Inflammatory macrophage treated with lipopolysaccharide for 4 hours (primary cell): ENCODE measurements at places on chromosomes 7 and 10.

- no peak for DNase-seq
Observed at GRCh38 chr7:156360835-156361234, 279.7 kb upstream of the RNF32 start.

- DNase-seq, result no peak
Observed at GRCh38 chr10:112282086-112282485, 1.1 kb upstream of the TECTB start.

DNA sequence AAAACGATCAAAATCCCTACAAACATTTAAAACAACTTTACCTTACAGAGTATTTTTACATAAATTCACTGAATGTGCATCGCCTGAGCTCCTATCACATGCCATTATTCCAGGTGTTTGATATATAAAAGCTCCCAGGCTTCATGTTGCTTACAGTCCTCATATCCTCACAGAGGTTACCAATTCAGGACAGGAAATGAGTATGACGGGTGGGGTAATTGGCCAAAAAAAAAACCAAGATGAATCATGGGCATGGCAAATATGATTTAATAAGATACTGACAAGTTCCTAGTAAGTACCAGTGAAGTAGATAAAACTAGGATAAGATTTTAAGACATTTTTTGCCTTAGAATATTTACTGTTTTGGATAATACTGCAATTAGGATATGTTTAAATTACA is 135.8 kb downstream of the KMT2E start:
- DNase-seq, result peak; percentile 28

- peak; percentile 84 for DNase-seq
Observed at GRCh38 chr7:121081327-121081936, 92.9 kb downstream of the CPED1 start.

DNA sequence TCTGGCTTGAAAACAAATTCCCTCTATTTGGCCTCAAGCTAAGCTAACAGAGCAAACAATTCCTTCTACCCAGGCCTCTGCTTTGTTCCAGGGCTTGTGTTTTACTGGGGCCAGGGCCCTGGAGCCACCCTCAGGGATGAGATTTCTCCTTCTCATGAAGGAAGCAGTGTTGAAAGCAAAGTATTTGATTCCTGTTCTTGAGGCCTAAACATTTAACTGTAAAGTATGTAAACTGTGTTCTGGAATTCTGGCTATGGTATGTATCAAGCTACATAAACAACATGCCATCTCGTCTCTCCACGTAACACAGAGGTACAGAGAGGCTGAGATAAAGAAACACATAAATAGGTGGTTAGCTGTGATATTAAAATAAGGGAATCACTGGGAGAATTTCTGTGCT is 81.8 kb downstream of the HERPUD2 start:
- DNase-seq, result no peak

- DNase-seq, result no peak
Observed at GRCh38 chr7:4073750-4074149, 608.3 kb upstream of the FOXK1 start.

GRCh38 chr10:78640796-78641636 is 427.8 kb upstream of the ZMIZ1 start:
- DNase-seq, result peak; percentile 60

- DNase-seq, result no peak
Observed at GRCh38 chr10:123550675-123551096, 115.5 kb upstream of the GPR26 start.
